ENCODE measurements at places on chromosomes 4 and X.

GRCh38 chr4:116413222-116413621 lies 672.2 kb downstream of the TRAM1L1 start:
- DNase-seq: no peak

DNA sequence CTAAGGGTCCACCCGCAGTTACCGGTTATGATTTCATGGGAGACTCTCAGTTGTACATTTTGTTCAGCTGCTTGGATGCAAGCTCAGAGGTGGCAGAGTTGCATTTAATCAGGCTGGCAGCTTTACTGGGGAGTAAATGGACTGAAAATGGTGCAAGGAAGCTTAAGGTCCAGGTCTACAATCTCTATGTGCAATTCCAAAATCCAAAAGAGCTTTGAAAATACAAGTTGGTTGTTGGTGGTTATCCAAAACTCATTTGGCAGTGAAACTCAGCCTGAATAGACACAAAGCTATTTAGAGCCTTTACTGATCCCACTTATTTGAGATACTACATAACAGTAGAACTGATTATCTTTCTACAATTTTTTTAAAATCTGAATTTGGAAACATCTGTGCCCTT lies 11.8 kb upstream of the ZFP42 start:
- no peak for DNase-seq

DNA sequence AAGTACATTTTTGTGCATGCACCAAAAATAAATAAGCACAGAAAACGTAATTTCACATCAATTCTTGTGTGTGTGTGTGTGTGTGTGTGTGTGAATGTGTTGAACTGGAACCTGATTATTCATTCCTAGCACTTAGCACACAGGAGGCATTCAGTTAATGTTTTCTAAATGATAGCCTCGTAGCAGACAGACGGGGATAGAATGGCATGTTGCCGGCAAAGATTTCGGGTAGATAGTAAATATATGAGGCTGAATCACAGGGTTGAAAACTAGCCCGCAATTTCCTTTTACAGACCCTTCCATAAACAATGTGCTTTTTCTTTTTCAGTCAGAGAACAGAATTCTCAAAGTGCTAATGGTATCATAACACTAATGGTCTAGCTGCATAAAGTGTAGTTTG lies 13.5 kb downstream of the MAOB start:
- DNase-seq: no peak

DNA sequence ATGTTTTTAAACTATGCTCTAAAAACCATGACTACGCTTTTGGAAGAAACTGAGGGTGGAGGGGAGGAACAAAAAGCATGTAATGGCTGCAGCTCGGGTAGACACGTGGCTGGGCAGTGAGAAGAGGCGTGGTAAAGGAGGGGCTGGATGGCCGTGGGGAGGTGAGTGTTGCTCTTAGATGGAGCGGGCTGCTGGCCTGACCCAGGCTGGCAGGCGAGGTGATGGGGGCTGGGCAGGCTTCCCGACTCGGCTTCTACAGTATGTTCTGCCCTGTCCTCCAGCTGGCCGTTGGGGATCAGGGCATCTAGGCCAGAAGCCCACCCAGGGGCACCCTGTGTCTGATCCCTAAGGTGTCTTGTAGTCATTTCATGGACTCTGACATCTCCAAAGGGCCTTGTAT lies 60.7 kb downstream of the EFHC2 start:
- DNase-seq: no peak

DNA sequence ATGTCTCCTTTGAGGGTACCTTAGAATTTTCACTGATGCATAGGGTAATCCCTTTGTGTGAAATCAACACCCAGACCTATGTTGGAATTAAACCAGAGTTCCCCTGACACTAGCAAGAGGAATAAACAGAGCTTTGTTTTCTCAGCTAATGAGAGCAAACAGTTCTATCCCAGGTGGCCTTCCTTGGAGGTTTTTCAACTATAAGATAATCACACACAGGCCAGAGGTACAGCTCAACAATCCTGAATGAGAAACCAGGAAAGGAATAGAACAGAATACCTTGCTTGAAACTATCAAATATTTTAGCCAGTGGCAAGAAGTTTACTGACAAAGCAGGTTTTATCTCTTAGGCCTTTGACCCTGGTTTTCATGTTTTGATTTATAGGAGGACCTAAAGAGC lies 100.2 kb downstream of the OTC start:
- DNase-seq: no peak

GRCh38 chr4:115076691-115077090 lies 36.7 kb downstream of the NDST4 start:
- no peak for DNase-seq

DNA sequence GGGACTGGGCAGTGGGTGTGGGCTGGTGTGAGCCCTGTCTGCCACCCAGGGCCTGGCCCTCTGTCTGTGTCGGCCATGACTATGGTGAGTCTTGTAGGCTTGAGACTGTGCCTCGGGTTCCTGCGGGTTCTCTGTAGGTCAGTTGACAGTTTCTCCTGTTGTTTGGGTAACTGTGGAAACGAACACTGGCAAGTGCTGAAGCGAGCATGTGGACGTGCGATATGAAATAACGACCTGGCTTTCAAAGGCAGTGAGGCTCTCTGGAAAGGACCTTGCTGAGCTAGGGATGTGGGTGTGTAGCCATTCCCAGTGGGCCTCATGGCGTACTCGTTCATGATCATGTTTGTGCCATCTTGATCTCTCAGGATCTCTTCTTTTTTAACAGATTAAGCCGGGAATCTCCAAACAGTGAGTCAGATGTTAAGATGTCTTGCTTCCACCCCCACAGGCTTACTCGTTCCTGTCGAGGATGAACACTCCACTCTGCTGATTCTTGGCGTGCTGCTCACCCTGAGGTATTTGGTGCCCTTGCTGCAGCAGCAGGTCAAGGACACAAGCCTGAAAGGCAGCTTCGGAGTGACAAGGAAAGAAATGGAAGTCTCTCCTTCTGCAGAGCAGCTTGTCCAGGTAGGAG lies 41.3 kb downstream of the HTT start:
- DNase-seq: no peak

DNA sequence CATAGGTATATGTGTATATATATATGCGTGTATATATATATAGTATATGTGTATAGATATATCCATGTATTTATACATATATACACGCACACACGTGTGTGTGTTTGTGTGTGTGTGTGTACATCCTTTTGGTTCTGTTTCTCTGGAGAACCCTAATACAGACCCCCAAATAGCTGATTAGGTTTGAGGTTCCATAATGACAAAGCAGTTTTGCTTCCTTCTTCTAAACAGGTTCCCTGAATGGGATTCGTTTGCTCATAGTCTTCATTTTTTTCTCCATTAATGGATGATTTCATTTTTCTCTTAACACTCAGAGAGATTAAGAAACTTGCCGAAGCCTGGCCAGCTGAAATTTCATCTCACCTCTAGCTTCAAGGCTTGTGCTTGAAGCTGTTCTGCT lies 234.0 kb upstream of the BCOR start:
- no peak for DNase-seq

GRCh38 chr4:74451214-74451661 lies 6.3 kb downstream of the AREG start:
- no peak for DNase-seq

- no peak for DNase-seq
Measured at GRCh38 chr4:185729391-185729804, 82.6 kb downstream of the SORBS2 start.

- no peak for DNase-seq
Measured at GRCh38 chr4:82467471-82467870, 37.1 kb downstream of the ENOPH1 start.

GRCh38 chr4:175850240-175850639 lies 38.2 kb upstream of the GPM6A start:
- no peak for DNase-seq

DNA sequence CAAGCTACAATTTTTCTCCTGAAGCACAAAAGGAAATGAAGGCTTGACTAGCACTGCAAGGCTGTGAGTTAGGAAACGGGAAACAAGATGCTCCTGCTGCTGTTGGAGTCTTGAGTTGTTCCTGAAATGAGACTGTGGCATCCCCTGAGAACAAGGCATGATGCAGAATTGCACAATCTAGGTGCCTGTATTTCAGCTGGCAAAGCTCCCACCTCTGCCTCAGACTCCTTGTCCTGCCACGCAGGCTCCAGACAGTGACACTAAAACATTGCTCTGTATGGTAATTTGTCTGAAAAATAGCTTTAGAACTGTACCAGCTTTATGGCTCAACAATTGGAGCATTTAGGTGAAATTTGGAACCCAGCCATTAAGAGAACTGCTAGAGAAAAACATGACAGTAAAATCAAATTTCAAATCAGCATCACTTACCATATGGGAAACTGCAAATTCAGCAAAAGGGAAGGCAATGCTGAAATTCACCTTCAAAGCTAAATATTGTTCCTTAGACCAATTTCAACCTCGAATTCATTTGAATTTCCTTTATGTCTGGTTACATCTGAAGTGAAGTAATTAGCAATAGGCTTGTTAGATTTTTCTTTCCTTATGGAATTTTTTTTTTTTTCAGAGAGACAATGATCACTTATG lies 103.4 kb downstream of the MFAP3L start:
- DNase-seq: no peak

GRCh38 chr4:101238706-101239105 lies 108.6 kb downstream of the PPP3CA start:
- no peak for DNase-seq

DNA sequence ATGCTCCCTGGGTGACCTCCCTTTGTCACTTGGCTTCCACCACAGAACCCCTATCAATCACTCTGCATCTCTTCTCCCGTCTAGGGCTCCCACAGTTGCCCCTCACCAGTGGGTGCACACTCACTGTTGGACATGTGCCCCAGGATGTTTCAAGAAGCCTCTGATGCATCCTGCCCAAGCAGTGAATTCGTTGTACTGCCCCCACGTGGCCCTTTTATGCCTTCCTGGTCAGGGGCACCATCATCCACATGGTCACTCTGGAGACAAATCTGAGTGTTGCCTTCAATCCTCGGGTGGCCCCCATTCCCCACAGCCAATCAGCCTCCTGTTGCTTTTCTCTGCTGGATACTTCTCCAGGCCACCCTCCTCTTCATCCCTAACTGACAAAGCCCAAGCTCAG lies 12.2 kb downstream of the ITIH6 start:
- DNase-seq: peak; percentile 38

GRCh38 chr4:75921910-75922309 lies 18.9 kb downstream of the NAAA start:
- no peak for DNase-seq

- DNase-seq: no peak
Measured at GRCh38 chr4:24798036-24798610, 2.8 kb downstream of the SOD3 start.

GRCh38 chr4:153001626-153002025 lies 65.5 kb downstream of the FHDC1 start:
- DNase-seq: no peak

DNA sequence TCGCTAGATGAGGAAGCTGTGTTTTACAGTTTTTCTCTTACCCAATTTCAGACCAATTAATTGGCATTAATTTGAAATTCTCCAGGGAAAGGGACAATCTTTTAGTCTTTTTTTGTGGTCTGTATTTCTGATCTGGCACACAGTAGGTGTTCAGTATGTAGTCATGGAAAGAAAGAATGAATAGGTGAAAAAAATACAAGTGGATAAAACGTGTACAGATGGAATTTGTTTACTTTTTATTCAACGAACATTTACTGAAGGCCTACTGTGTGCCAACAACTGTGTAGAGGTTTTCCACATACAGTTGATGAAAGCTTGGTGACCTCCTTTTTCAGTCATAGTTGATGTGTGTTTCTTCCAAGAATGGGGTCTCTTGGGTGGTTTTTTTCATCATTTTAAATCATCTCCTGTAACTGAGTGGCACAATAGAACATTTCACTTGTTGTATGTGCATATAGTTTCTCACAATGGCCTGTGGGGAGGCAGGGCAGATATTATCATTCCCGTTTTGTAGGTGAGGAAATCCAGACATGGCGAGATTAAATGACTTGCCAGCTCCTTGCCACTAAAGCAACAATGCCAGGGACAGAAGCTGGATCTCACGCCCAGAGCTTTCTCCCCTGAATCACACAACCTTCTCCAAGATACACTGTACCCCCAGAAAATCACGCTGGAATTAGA lies 102.4 kb downstream of the CEP135 start:
- DNase-seq: no peak

DNA sequence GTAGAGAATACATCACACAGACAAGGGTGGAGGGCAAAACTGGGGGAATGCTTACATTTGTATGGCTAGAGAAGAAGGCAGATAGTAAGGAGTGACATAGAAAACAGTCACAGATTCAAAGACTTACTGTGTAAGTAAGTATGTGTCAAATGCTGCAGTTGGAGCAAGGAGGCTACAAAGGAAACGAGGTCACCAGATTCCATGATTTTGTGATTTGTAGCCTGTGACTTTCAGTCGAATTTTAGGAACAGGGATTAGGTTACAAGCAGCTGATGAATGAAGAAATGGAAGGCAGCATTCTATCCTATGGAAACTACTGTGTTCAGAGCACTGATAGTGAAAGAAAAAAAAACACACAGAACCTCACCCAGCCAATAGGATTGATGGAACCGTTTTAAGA lies 407.9 kb downstream of the IL15 start:
- DNase-seq: no peak

DNA sequence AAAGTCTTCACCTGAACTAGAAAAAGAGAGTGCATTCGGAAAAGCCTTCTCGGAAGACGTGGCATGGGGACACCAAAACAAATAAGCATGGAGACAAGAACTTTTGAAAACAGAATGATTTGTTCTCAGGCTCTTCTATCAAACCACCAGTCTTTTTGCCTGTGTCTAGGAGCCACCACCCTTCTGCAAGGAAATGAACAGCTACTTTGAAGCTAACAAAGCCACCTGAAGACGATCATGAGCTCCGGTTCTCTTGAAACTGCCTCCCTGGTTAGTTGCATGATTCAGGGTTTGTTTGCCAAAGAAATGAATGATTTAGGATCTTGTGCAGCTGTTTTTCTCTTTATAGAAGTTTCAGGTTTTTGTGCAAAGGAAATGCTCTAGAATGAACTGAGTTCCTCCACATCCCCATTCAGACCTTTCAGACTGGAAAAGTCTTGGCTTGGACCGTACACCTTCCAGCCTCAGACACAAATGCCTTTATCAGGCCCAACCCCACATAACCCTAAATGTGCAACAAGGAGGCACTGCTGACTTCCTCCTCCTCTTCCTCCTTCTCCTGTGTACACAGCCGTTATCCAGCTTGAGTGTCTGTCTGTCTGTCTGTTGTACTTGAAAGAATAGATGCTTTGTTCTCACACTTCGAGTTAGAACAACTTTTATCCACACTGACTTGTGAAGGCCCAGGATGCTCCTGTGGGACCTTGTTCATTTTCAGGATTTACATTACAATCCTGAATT lies 334.8 kb upstream of the KLF3 start:
- no peak for DNase-seq

DNA sequence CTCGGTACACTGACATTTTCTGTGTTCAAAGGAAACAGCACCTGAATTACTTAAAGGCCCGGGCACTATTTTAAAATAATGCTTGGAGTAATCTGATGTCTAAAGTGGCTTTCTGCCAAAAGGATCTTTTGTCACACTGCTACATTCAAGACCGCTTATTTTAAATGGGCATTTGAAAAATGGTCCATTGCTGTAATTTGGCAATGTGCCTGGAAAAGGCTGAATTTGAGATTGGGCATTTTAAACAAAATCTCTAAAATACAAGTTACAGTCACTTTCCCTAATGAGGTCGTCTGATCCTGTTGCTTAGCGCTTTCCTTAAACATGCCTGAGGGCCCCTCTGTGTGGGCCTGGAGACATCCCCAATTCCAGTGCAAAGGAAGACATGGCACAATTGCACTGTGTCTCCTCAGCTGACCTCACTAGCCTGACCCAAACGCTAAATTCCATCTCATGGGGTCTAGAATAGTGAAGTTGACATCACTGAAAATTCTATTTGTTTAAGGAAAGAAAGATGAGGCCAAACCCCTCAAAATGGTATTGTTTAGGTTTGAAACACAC lies 214.2 kb downstream of the GPC3 start:
- no peak for DNase-seq

All from activated CD8-positive, alpha-beta T cell treated with anti-CD3 and anti-CD28 coated beads for 36 hours (primary cell).